IMR-90 (cell line): ENCODE measurements at places on chromosomes 16 and 17.

DNA sequence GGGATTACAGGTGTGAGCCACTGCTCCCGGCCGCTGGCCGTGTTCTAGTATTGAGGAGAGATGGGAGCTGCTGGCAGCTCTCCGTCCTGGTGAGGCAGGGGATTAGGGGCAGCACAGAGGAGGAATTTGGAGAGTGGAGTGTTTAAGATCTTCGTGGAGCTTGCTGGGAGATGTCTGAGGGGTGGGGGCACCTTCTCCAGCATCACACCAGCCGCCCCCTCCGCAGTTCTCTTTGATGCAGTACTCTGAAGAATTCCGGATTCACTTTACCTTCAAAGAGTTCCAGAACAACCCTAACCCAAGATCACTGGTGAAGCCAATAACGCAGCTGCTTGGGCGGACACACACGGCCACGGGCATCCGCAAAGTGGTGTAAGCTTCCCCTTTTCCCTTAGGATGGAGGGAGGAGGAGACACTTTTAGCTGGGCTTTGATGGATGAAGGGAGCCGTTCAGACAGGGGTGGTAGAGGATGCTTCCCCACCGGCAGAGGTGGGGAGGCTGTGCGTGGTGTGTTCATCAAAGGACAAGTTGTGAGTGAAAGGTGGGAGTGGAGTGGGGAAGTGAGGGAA is 11.9 kb downstream of the ITGAM start:
- peaks cover 3% of the 10 kb centered on the region for H3K27me3 ChIP-seq
- no peak for DNase-seq
- no peaks in the 10 kb centered on the region for H3K4me1 ChIP-seq
- H3K4me3 ChIP-seq: no peak overlapping the region
- H3K27ac ChIP-seq: no peak overlapping the region

GRCh38 chr16:85923153-85924021 is 24.4 kb downstream of the IRF8 start:
- peak; percentile 59 for DNase-seq
- no peaks in the 10 kb centered on the region for H3K36me3 ChIP-seq
- H3K4me1 ChIP-seq: peaks cover 7% of the 10 kb centered on the region; the same call in 1 of the 2 replicates
- no peak overlapping the region for H3K4me3 ChIP-seq
- peak overlapping the region; percentile 26; the same call in 1 of the 2 replicates for H3K27ac ChIP-seq
- peaks cover 44% of the 10 kb centered on the region for H3K27me3 ChIP-seq

DNA sequence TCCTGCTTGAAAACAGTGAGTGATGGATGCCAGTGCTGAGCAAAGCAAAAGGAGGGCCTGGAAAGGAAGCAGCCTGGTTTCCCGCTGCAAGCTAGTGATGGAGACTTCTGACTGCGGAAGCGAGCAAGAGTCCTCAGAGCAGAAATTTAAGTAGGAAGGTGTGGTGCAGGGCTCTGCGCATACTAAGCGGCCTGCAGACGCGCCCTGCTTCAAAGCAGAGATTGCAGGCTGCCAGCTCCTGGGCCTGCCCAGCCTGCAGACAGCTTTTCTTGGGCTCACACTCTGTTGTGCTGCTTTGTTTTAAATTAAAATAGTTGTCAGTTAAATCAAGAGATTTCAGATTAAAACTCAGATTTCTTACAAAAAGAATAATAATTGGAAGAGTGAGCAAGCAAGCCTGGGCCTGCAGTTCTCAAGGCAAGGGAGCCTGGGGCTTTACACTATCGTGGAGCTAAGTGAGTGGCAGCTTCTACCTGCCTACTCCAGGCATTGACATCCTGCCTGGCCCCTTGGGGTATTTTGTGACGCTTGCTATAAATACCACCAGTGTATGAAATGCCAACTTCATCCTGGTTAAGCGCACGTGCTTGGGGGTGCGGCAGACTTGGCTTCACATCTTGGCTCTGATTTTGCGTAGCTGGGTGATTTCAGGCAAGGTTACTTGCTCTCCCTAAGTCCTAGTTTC is 237.3 kb downstream of the XYLT1 start:
- no peak overlapping the region for H3K4me3 ChIP-seq
- H3K36me3 ChIP-seq: no peaks in the 10 kb centered on the region; the same call in 1 of the 2 replicates
- no peak overlapping the region for H3K27ac ChIP-seq
- H3K27me3 ChIP-seq: no peaks in the 10 kb centered on the region

DNA sequence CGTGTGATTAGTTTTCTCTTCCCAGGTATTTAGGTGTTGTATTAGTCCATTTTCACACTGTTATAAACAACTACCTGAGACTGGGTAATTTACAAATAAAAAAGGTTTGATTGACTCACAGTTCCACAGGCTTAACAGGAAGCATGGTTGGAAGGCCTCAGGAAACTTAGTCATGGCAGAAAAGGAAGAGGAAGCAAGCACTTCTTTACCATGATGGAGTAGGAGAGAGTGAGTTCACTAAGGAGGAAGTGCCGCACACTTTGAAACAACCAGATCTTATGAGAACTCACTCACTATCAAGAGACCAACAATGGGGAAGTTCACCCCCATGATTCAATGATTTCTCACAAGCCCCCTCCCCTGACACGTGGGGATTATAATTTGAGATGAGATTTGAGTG is 1343.7 kb upstream of the GOT2 start:
- H3K27me3 ChIP-seq: no peaks in the 10 kb centered on the region
- no peak for DNase-seq
- no peak overlapping the region for H3K27ac ChIP-seq
- no peaks in the 10 kb centered on the region for H3K36me3 ChIP-seq
- H3K4me3 ChIP-seq: no peak overlapping the region

DNA sequence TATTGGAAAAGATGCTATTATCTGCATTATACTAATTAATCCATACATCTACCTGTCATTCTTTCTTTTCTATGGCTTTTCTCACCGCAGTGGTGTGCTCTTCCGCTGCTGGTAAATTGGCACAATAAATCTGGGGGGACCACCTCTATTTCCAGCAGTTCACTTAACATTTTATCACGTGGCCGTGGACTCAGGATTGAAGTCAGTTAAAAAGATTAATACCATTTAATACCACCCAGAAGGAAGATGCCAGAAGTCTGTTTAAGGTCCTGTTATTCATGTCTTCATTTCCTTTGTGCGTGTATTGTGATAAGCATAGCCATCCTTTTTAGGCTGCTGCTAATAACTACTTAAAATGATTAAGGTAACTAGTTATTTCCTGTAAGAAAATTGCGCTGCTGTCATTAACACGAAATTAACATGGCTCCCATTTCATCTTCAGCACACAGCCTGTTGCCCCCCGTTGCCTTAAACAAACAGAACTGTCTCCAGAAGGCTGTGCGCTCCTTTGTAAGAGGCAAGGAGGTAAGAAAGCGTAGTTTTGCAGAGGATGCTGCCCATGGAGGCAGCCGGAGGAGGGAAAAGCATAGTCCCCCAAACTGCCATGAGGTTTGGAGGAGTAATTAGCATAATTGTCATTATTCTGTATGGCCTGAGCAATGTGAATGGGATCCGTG is 414.4 kb downstream of the UTP18 start:
- no peak overlapping the region for H3K4me3 ChIP-seq
- H3K27me3 ChIP-seq: no peaks in the 10 kb centered on the region
- H3K36me3 ChIP-seq: no peaks in the 10 kb centered on the region
- no peaks in the 10 kb centered on the region for H3K4me1 ChIP-seq
- H3K27ac ChIP-seq: no peak overlapping the region
- DNase-seq: no peak

GRCh38 chr16:19142939-19143598 is 25.0 kb upstream of the SYT17 start:
- no peak overlapping the region for H3K27ac ChIP-seq
- no peak overlapping the region for H3K4me3 ChIP-seq
- H3K27me3 ChIP-seq: peaks cover 8% of the 10 kb centered on the region

- no peaks in the 10 kb centered on the region for H3K36me3 ChIP-seq
- H3K27me3 ChIP-seq: peaks cover 52% of the 10 kb centered on the region
- no peak for DNase-seq
- H3K4me1 ChIP-seq: no peaks in the 10 kb centered on the region
Observed at GRCh38 chr16:3074860-3075522, 9.6 kb downstream of the IL32 start.

- H3K4me1 ChIP-seq: peaks cover 33% of the 10 kb centered on the region
- peak overlapping the region; percentile 82 for H3K4me3 ChIP-seq
- peak; percentile 50 for DNase-seq
- peak overlapping the region; percentile 87 for H3K27ac ChIP-seq
- H3K27me3 ChIP-seq: no peaks in the 10 kb centered on the region
Observed at GRCh38 chr17:40341808-40342503, 22.6 kb downstream of the GJD3 start.

- H3K4me3 ChIP-seq: no peak overlapping the region
- no peak overlapping the region for H3K27ac ChIP-seq
- no peaks in the 10 kb centered on the region for H3K36me3 ChIP-seq
- H3K4me1 ChIP-seq: no peaks in the 10 kb centered on the region
- DNase-seq: peak; percentile 51
- H3K27me3 ChIP-seq: peaks cover 27% of the 10 kb centered on the region
Observed at GRCh38 chr17:63919311-63919723, 678 bp upstream of the GH1 start.

- peak overlapping the region; percentile 9; the same call in 1 of the 2 replicates for H3K27ac ChIP-seq
- DNase-seq: no peak
- no peaks in the 10 kb centered on the region for H3K27me3 ChIP-seq
- peaks cover 18% of the 10 kb centered on the region for H3K4me1 ChIP-seq
Observed at GRCh38 chr17:80070375-80071115, 30.8 kb upstream of the GAA start.

GRCh38 chr16:78896280-78896679 is 704.3 kb downstream of the MAF start:
- H3K27me3 ChIP-seq: no peaks in the 10 kb centered on the region
- H3K4me1 ChIP-seq: no peaks in the 10 kb centered on the region
- no peak for DNase-seq
- no peak overlapping the region for H3K27ac ChIP-seq
- no peaks in the 10 kb centered on the region for H3K36me3 ChIP-seq

- H3K36me3 ChIP-seq: no peaks in the 10 kb centered on the region
- peaks cover 16% of the 10 kb centered on the region for H3K4me1 ChIP-seq
- peak; percentile 94 for DNase-seq
- no peak overlapping the region for H3K27ac ChIP-seq
- H3K27me3 ChIP-seq: no peaks in the 10 kb centered on the region
Observed at GRCh38 chr16:73176577-73177013, 128.7 kb upstream of the ZFHX3 start.
